Frontal cortex (tissue), 4 donors: ENCODE measurements at places on chromosomes 5 and 9. TPM values are rescaled to one million over a fixed set of nuclear protein-coding genes. Genes with fewer than 3 reads are reported as not detected.

DNA sequence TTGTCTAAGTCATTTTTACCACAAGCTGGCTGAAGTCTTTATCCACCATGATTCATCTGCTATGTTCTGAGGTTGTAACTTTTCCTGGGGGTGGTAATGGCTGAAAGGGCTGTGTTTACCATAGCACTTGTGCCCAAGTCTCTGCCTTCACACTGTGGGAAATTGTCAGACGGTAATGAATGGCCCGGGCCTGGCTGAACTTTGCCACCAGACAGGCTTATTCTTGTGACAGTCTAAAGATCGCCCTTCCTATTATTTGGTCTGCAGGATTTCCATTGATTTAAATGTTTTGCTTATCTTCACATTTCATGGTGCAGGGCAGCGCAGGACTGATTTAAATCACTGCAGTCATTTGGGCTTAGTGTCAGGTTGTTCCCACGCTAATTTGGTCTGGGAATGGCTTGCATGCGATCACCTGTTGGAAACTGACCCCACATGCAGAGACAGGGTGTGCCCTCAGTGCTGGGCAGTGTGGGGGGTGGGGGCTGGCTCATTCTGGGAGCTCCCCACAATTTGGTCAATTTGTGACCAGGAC, 109.3 kb upstream of the ICE1 start:
- DNase-seq = no peak

DNA sequence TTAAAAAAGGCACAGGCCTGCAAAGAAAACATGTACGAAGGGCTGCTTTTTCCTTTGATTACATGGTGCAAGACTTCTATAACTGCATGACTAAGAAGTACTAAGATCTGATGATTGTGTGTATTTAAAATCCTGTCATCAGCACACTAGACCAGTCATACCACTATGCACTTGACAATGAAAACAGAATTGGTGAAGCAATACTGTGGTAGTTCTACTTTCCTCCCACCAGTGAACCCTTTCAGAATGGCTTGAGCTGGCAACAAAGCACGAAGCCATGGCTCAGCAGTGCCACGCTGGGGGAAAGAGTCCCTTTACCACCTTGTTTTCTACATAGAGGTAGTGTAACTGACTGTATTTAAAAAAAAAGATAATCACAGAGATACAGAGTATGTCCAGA, 49.0 kb upstream of the POU5F2 start:
- DNase-seq = no peak

GRCh38 chr5:141040771-141041426, 10.3 kb upstream of the PCDHB1 start:
- peak; percentile 86 for DNase-seq

DNA sequence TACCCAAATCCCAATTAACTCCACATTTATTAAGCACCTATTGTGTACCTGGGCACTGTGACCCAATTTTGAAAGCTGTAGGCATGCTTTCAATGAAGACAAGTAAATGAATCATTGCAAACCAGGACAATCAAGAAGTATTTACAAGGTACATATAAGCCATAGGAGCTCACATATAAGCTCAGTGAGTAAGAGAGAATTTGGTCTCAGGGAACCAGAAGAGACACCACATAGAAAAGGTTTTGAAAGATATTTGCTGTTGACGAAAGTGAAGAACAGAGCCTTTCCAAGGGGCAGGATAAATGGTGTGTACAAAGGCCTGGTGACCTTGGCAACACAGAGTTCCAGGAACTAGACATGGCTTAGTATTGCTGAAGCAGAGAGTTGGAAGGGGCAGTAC, 187.6 kb downstream of the CD180 start:
- no peak for DNase-seq

GRCh38 chr5:130836729-130837649, 328.1 kb downstream of the HINT1 start:
- DNase-seq = no peak

The SLC45A2 gene
- 0.41 TPM for total RNA-seq

- DNase-seq = no peak
Observed at GRCh38 chr5:54516051-54516655, 1.4 kb upstream of the SNX18 start.

DNA sequence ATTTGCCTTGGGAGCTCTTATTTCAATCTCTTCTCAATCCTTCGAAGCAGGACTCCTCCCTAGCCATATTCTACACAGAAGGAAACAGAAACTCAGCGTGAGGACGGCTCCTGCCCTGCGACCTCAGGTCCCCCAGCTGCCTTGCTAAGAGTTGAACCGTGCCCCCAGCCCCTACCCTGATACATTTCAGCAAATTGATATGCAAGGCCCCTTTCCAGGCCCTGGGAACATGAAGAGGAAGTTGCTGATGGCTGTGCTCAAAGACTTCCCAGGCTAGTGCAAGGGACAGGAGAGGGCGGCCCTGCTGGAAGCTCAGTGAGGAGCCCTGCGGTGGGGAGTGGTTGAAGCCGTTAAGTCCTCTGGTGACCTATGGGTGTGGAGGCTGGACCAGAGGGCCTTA, 41.5 kb downstream of the BOD1 start:
- DNase-seq = no peak

DNA sequence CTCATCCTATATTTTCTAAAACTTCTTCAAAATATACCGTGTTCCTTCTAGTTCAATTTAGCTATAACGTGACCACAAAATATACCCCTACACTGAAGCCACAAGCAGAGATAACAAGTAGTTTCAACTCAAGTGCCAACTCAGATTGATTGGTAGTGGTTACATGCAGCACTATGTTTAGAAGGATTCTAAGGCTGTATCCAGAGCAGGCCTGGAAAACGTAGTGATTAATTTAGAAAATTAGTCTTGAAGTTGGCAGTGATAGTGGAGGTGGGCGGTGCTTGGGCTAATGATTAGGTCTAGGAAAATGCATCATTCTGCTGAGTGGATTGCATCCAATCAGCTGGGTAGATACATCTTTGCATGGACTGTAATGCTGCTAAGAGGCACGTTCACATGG, 61.5 kb downstream of the MAMDC2 start:
- DNase-seq = no peak

The EGR1 gene
- total RNA-seq = 0.82 TPM

GRCh38 chr5:85590764-85591163, 1027.0 kb upstream of the COX7C start:
- DNase-seq = no peak
